ENCODE measurements at places on chromosomes 4 and X.
A peak's percentile ranks its signal among the peaks of the same experiment; 100 is the strongest.

DNA sequence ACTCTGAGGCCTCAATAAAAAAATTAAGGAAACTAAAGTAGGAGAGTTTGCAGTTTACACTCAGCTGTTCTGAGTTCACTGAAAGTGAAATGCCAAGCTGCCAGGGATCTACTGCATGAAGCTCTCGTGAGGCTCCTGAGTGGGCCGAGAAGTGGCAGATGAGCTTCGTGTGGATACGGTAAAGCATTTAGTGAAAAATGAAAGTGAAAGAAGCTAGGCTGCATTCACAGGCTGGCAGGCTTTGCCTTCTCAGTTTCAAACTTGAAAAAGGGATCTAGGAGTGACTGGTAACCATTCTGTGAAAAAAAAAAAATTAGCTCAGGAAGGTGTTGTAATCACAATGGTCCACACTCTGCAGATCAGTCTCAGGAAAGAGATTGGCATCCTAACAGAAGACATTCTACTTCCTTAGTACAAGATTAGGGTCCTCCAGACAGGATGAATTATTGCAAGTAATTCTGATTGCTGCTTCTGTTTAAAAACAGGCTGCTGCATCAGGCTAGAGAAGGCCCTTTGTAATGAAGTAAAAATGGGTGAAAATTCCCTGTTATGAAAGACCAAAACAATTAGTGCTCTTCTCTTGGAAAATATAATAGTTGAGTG, 679.9 kb downstream of the RPA4 start:
- no peaks in the 10 kb centered on the region for H3K36me3 ChIP-seq
- H3K27me3 ChIP-seq = no peaks in the 10 kb centered on the region
- H3K27ac ChIP-seq = peak overlapping the region; percentile 92
- no peak overlapping the region for H3K4me3 ChIP-seq
- no peak for DNase-seq

GRCh38 chr4:122403861-122404260, 25.1 kb downstream of the ADAD1 start:
- no peaks in the 10 kb centered on the region for H3K36me3 ChIP-seq
- DNase-seq = no peak
- peaks cover 2% of the 10 kb centered on the region for H3K27me3 ChIP-seq

DNA sequence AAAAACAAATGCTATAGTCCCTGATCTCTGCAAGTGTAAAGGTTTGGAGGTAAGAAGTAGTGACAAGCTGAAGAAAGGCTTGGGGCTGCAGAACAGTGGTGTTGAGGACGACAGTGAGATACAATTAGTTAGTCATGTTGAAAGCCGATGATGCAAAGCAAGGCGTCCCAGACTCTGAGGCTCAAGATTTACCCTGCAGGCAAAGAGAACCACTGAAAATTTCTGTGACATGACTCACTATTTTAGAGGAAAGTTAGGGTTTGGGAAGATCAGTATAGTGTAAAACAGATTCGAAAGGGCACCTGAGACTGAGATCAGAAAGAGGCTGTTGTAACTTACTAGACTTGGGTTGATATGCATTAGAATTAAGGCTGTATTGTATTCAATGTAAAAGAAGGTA, 281.3 kb upstream of the FTHL17 start:
- H3K27ac ChIP-seq = no peak overlapping the region
- H3K4me3 ChIP-seq = no peak overlapping the region
- peaks cover 5% of the 10 kb centered on the region for H3K36me3 ChIP-seq
- no peaks in the 10 kb centered on the region for H3K27me3 ChIP-seq

DNA sequence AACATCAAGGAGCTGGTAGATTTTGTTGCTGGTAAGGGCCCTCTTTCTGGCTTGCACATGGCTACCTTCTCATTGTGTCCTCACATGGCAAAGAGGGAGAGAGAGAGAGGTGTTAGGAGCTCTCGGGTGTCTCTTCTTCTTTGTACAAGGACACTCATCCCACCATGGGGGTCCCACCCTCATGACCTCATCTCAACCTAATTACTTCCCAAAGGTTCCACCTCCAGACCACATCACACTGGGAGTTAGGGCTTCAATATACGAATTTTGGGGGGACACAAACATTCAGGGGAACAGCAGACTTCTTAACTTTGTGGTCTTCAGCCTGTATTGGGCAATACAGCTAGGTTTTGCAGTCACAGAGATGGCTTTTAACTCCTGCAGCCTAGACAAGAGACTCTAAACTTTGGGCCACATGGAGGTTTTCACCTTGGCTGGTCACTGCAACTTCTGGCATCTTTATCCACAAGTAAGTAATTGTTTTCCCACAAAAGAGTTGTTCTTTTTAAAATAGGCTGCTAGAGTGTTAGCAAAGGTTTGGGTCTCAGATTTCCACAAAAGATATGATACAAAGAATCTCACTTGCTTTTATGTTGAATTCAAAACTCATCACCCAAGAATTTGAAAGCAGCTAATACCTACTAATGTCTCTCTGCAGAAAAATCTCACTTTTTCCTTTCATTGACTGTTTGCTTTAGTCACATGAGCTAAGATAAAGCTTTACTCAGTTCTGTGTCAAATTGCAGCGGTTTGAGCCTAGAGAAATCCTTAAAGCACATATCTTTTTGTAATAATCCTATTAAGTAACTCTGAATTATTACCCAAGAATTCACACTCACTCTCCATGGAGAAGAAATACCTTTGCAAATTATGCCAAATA, 39.6 kb upstream of the BBS12 start:
- H3K4me1 ChIP-seq = peaks cover 1% of the 10 kb centered on the region
- H3K27ac ChIP-seq = no peak overlapping the region
- no peak for DNase-seq
- H3K4me3 ChIP-seq = no peak overlapping the region
- no peaks in the 10 kb centered on the region for H3K36me3 ChIP-seq
- H3K27me3 ChIP-seq = peaks cover 6% of the 10 kb centered on the region

DNA sequence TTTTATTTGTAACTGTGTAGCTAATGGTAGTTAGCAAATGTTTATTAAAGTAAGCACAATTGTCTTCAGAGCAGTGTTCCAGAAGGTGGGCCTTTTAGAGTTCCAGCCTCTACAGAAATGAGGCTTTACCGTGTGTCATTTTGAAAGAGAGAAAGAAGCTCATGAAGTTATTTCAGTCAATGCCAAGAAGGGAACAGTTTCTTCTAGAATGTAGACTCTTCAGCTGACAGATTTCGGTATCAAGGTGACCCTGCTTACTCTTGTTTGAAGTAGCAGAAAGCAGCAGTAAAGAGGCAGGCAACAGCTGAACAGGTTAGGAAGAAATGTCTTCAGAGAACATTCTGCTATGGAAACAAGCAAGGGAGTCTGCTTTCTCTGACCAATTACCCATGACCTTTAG, 93.6 kb downstream of the TASL start:
- no peaks in the 10 kb centered on the region for H3K27me3 ChIP-seq
- no peak overlapping the region for H3K4me3 ChIP-seq
- no peak overlapping the region for H3K27ac ChIP-seq
- no peak for DNase-seq
- no peaks in the 10 kb centered on the region for H3K4me1 ChIP-seq

- H3K27me3 ChIP-seq = no peaks in the 10 kb centered on the region
- no peaks in the 10 kb centered on the region for H3K4me1 ChIP-seq
- no peaks in the 10 kb centered on the region for H3K36me3 ChIP-seq
- no peak for DNase-seq
These were observed 226.9 kb downstream of the FBXW7 start for GRCh38 chr4:152308951-152309350.

DNA sequence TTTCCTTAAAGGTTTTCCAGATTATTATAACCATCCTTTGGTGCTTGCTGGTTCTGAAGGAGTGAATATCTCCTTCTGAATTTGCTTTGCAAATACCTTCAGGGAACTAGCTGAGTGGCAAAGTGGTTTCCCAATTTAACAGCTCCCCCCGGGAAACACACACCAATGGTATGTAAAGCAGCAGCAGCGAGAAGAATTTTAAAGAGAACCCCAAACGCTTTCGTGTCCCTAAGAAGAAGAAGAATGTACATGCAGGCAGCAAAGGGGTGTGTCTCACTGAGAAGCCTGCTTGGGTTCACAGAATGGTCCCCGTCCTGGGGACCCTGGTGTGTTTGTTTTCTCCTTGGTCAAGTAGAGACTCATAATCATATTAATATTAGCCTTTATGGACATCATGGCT, 4.2 kb upstream of the AKAP17A start:
- DNase-seq = no peak
- peaks cover 6% of the 10 kb centered on the region for H3K27me3 ChIP-seq
- peaks cover 4% of the 10 kb centered on the region for H3K4me1 ChIP-seq
- no peaks in the 10 kb centered on the region for H3K36me3 ChIP-seq
- H3K4me3 ChIP-seq = no peak overlapping the region

DNA sequence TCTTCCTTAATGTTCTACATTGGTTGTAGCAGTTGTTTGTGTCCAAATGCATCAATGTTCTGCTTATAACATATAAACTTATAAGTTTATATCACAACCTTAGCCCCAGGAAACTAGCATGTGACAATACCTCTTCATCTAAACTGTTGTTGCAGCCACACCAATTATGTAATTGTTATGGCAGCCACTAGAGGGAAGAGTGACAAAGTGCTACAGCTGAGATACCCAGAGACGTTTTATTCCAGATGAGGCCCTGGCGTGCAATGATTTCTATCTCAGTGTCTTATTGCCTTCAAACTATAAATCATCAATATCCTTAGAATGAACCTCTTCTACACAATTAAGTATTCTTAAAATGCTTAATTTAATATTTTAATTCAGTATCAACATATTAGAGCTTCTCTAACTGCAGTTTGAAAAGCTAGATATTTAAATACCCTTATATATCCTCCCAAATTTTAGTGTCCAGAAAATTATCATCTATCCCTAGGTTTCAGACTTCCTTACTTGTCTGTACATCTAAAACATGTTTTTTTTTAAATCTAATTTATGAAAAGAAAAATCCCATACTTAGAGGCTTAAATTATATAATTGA, 171.6 kb downstream of the PCDH10 start:
- no peaks in the 10 kb centered on the region for H3K36me3 ChIP-seq

- peaks cover 18% of the 10 kb centered on the region for H3K27me3 ChIP-seq
- no peak overlapping the region for H3K4me3 ChIP-seq
- H3K36me3 ChIP-seq = peaks cover 6% of the 10 kb centered on the region
- H3K27ac ChIP-seq = no peak overlapping the region
- no peak for DNase-seq
These were observed 15.6 kb downstream of the ALPK1 start for GRCh38 chr4:112312610-112313239.

Measured in neural crest cell (in vitro differentiated cells).